Foreskin melanocyte (primary cell): ENCODE measurements at places on chromosomes 1 and 21.

DNA sequence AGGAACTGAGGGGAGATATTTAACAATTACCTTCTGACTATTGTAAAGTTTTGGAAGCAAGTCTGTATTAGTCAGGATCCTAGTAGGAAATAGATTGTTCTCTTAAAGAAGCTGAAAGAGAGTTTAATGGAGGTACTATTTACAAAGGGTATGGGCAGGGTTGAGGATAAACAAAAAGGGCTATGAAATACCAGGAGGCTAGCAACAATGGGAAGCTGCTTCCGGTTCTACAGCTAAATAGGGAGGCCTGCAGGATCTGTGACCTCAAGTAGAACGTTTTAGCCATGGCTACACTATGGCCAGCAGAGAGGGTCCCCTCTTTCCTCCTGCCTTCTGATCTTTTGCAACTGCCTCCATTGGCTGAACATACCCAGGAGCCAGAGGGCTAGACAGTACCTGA lies 117.7 kb downstream of the PDE4B start:
- no peak for DNase-seq

DNA sequence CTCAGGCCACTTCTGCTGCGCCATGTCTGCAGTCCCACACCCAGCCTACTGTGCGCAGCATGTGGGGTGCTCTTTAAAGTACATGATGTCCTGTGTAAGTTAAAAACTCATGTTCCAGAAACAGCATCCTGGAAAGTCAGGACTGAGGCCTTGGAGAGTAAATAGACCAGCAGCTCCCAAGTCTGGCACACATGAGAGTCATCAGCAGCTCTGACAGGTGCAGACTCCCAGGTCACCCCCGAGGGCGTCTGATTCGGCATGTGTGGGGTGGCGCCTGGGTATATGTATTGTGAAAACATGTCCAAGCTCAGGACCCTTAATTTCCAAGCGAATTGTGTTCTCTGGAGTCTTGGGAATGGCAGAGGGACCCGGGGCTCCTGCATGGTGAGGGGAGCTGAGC lies 120.1 kb upstream of the RUNX3 start:
- no peak for DNase-seq

DNA sequence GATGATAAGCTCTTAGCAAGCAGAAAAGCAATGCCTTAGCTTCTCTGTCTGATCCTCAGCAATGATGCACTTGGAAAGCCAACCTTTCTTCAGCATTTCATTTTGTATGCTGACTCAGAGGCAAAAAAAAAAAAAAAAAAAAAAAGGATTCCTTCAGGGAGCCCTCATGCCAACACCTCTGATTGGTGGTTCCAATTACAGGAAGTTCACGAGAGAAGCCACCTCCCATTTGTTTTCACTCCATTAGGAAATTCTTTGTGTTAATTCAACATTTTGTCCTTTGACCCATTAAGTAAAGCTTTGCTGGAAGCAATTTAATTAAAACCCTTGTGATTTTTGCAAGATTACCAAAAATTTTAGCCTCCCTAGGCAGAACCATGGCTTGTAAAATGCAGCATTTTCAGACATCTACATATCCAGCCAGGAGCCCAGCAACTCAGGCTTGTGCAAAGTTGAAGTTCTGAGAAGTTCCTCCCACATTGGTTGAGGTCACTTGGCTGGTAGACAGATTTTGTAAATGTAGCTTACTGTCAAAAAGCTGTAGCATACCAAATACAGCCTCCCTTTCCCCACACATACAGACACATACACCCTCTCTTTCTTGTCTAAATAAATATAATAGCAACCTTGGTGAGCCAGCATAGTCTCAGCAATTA lies 27.1 kb upstream of the VTCN1 start:
- no peak for DNase-seq

DNA sequence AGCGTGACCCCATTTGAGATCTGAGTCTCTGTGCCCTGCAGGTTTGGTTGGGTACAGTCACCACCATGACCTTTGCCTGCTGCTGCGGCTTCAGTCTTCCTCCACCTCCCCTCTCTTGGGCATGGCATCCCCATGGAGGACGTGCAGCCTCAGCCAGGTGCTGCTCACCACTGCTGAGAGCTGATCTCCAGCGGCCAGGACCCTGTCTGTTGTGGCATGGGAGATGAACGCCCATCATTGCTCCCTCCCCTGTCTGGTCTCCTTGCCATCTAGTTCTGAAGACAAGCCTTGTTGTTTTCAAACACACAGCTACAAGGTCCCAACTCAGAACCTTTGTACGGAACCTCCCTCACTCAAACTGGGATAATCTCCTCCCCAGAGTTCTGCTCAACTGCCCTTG lies 19.2 kb upstream of the PKP1 start:
- no peak for DNase-seq

GRCh38 chr1:230706020-230706699 lies 7.8 kb downstream of the AGT start:
- DNase-seq, result no peak

DNA sequence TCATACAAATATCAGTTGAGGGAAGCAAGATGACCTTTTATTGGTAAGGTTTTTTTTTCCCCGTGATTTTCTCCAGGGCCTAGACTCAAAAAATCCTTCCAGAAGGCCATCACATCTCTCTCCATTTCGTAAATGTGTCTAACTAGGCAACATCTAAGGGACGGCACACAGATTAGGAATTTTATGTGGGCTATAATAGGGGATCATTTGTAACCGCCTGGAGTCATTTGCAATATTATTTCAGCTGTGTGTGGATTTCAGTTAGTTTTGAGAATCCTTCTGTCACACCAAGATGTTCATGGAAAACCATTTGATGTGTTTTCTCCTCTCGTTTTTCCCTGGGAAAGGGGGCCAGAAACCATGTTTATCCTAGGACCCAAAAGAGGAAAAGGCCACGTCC lies 63.1 kb downstream of the ATP5PO start:
- no peak for DNase-seq

DNA sequence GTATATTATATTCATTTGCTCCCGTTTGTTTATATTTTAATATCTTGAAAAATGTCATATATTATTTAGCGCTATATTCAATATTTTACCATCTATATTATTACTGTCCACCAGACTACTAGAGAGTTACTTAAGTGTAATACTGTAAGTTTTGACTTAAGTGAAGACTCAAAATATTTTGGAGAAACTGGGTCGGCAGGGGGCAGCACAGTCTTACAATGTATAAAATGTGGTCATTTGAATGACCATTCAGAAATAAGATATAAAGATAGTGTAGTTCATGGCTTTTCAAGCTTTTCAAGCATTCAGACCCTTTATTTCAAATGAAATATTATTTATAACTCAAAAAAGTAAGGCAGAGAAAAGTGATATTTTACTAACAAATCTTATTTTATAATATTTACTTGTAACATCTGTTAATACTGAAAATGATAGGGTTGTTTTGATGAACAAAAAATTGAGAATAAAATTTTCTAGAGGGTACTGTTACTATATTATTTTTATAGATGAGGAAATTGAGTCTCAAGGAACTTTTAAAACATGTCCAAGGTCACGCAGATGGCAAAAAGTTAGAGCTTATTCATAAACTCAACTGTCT lies 89.0 kb upstream of the SERTAD4 start:
- peak; percentile 55 for DNase-seq
